ENCODE measurements at places on chromosomes 6 and 20.

GRCh38 chr6:117018771-117019170 lies 141.7 kb downstream of the RFX6 start:
- DNase-seq: no peak

DNA sequence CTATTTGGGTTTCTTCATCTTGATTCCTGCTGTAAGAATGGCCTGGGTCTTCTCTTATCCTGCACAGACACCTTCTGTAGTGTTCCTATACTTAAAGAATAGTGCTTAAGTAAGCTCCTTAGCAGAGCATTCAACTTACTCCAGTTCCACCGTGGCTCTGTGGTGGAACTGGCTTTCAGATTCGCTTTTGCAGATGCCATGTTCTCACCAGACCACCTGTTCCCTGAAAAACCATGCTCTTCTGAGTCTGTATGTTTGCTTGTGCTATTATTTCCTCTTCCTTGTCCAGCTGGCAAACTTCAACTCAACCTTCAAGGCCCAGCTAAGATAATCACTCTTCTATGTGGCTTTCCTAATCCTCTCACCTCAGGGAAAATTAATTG lies 4.9 kb downstream of the ELMO2 start:
- no peak for DNase-seq

DNA sequence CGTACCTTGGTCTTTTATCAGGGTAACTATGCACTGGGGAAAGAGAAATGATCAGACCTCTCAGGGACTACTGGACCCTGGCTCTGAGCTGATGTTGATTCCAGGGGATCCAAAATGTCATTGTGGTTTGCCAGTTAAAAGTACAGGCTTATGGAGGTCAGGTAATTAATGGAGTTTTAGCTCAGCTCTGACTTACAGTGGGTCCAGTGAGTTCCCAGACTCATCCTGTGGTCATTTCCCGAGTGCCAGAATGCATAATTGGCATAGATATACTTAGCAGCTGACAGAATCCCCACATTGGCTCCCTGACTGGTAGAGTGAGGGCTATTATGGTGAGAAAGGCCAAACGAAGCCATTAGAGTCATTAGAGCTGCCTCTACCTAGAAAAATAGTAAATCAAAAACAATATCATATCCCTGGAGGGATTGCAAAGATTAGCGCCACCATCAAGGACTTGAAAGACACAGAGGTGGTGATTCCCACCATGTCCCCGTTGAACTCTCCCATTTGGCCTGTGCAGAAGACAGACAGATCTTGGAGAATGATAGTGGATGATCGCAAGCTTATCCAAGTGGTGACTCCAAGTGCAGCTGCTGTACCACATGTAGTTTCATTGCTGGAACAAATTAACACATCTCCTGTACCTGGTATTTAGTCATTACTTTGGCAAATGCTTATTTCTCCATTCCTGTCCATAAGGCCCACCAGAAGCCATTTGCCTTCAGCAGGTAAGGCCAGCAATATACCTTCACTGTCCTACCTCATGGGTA lies 152.4 kb downstream of the THBS2 start:
- DNase-seq: no peak

- DNase-seq: no peak
These were observed 60.6 kb downstream of the ADNP start for GRCh38 chr20:50870561-50871161.

DNA sequence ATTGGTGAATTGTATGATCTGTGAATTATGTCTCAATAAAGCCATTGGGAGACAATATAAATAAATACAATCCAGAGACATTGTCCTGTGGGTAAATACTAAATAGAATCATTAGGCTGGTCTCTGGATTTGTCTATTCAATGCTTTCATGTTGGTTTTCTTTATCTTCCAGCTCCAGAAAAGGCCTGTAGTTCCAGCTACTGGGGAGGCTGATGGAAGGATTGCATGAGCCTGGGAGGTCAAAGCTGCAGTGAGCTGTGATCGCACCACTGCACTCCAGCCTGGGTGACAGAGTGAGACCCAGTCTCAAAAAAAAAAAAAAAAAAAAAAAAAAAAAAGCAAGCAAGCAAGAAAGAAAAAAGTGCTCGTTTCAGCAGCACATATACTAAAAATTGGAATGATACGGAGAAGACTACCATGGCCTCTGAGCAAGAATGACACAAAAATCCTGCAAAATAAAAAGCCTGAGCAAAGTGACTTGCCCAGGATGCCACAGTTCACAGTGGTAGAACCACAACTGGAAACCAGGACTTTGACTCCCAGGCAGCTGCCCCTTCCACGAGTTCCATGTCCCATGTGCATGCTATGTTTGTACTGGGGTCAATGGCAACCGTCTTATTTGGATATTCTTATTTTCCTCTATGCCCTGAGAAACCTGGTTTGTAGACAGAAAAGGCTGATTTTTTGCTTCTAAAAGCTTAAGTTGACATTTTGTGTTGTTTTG lies 33.6 kb upstream of the GMPR start:
- DNase-seq: no peak

GRCh38 chr6:3263096-3263495 lies 4.3 kb downstream of the PSMG4 start:
- no peak for DNase-seq

GRCh38 chr20:21514553-21515251 lies 838 bp upstream of the NKX2-2 start:
- DNase-seq: no peak

- DNase-seq: no peak
These were observed 257.8 kb downstream of the RNGTT start for GRCh38 chr6:88705601-88706000.

DNA sequence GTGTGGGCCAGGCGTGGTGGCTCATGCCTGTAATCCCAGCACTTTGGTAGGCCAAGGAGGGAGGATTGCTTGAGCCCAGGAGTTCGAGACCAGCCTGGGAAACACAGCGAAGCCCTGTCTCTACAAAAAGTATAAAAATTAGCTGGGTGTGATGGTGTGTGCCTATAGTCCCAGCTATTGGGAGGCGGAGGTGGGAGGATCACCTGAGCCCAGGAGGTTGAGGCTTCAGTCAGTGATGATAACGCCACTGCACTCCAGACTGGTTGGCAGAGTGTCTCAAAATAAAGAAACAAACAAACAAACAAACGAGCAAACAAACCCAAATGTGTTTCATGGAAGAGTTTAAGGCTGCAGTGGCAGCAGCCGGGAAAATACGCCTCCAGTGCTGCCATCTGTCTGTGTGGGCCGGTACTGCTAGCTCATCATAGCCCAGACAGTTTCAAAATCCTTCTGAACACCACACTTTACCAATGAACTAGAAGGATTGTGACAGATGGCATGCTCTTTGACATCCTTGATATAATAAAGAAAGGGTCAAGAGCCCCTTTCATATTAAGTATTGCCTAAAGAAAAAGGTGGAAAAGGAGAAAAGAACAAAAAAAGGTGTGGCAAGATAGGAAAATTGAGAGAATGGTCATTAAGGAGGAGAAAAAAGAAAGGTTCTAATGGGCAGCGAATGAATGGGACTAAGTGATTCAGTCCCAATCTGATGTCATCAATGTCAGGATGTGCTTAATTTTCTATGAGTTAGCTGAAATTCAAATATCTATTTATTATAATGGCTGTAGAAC lies 298.6 kb downstream of the SYNE1 start:
- peak; percentile 46 for DNase-seq

- peak; percentile 67 for DNase-seq
These were observed 349.8 kb downstream of the PRKN start for GRCh38 chr6:162377735-162378134.

- no peak for DNase-seq
These were observed 11.7 kb downstream of the OSER1 start for GRCh38 chr20:44198872-44199271.

DNA sequence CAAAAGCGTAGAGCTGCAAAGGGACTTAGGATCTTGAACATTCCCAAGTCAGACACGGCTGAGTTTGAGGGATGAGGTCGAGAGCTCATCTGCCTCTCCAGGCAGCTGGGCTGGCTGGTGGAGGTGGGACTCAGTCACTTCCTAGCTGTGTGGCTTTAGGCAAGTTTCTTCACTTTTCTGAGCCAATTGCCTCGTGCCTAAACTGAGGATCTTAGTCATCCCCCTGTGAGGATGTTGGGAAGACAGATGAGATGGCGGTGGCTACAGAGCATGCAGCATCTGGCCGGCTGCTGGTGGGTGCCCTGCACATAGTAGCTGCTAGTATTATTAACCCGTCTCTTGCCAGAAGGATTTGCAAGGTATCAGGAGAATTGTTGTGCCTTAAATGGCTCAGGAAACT lies 27.5 kb downstream of the TFAP2C start:
- DNase-seq: peak; percentile 17

- DNase-seq: no peak
These were observed 34.5 kb upstream of the TGM6 start for GRCh38 chr20:2346188-2346587.

GRCh38 chr6:95629551-95629950 lies 52.2 kb downstream of the MANEA start:
- no peak for DNase-seq

DNA sequence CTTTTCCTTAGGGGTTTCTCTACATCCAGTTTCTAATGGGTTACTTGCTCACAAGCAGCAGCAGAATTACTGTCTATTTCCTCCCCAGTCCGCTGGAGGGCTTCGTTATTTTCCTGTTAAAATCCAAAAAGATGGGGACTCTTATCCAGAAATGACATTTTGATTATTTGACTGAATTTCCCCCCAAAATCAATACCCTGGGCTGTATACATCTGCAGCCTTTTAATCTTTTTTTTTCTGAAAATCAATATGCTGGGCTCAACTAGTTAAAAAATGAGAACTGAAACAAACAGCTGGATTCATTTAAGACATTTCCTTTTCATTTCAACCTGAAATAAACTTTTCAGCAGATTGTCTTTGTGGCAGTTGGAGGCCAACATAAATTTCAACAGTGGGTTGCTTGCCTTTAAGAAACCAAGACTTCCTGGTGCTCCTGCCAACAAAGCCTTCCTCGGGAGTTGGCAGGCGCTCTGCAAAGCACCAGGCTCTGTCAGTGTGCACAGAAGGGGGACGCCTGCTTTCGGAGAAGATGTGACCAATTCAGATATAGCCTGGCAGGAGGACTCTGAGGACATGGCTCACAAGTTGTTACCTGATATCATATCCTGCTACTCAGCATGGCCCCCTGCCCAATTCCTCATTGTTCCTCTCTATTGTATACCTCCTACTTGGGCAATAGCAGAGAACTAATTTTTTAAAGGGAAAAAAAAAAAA lies 204.7 kb upstream of the ARG1 start:
- DNase-seq: no peak

DNA sequence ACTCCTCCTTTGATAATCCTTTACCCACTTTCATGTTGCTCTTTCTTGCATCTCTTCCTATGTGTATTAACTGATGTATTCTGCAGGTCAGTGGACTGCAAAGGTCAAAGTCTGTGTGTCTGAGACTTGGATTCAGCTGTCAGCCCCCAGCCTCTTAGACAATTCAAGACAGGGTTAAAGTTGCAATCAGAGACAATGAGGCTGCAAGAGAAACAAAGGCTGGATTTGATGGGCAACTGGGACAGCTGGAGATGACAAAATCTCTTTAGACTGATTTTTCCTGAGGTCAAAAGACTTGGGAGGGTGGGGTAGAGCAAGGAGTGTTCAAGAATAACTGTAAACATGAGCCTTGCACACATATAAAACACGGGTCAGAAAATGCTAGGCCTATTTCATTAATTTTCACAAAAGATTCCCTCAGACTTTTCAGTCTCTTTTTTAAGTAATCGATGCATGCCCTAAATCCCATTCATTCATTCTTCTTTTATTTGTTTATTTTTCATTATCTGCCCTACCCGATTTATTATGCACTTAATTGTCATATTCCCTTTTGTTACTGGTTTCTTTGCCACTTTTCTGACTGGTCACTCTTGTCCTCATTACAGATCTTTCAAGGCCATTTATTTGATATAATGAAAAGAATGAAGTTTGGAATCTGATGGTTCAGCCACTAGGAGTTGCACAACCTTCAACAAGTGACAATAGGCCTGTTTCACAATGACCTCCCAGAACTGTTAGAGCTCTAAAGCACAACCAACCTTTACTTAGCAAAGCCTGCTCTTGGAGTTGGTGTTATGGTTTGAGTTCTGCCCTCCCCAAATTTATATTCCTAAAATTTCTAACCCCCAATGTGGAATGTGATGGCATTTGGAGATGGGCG lies 33.8 kb upstream of the AKAP12 start:
- DNase-seq: peak; percentile 8

DNA sequence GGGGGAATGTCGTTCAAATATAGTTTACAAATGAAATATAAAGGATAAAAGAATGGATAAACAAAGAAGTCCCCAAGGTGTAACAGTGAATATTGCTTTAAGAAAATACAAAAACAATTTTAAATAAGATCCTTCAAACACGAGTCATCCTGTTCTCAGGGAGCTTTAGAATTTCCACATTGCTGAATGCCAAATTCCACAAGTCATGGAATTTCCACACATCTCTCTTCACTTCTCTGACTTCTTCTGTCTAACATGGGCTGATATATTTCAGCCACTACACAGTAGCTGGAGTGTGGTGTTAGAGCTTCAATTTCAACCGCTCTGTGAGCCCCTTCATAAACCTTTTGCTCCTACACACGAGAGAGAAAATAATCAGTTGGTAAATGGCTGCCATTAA lies 28.0 kb downstream of the IL22RA2 start:
- DNase-seq: peak; percentile 21

DNA sequence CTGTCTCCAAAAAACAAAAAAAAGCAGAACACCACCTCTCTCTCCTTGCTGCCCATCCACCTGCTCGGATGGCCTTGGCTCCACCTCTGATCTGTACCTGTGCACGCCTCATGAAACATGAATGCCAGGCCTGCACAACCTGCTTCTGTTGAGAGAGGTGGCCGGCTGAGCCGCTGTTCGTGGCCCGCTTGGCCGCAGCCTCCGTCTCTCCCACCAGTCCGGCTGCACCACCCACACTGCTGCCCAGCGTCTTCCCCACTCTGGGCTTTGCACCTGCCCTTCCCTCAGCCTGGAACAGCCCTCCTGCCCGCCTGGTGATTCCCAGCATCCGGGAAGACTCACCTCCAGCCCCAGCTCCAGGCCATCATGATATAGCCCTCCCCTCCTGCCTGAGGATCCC lies 12.2 kb upstream of the ZBTB46 start:
- DNase-seq: no peak

- DNase-seq: peak; percentile 61
These were observed 1.7 kb downstream of the DIDO1 start for GRCh38 chr20:62924442-62925075.

- no peak for DNase-seq
These were observed 77.1 kb downstream of the CBFA2T2 start for GRCh38 chr20:33566781-33567603.

- no peak for DNase-seq
These were observed 339.0 kb downstream of the NRN1 start for GRCh38 chr6:5667737-5668136.

DNA sequence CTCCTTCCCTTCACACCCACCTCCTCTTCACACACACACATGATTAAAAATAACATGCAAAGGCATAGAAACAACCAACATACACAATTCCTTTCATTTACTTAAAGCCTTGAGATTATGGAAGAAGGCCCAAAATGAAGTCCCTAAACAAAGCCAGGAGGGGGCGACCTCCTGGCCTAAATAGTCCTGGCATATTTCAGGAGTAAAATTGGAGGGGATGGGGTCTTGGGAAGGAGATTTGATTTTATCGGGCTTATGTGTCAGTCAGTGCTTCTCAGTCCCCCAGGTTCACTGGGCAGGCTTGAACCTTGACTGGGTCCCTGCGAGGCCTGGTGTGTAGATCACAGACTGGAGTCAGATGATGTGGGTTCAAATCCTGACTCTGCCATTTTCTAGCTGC lies 266.4 kb downstream of the SAMD5 start:
- DNase-seq: peak; percentile 21

GRCh38 chr6:3273707-3274521 lies 15.2 kb downstream of the PSMG4 start:
- no peak for DNase-seq

All from MCF 10A (cell line).